ENCODE measurements at places on chromosomes 12 and 14.

- no peak for DNase-seq
Observed at GRCh38 chr12:19129122-19129485, 429 bp upstream of the PLEKHA5 start.

DNA sequence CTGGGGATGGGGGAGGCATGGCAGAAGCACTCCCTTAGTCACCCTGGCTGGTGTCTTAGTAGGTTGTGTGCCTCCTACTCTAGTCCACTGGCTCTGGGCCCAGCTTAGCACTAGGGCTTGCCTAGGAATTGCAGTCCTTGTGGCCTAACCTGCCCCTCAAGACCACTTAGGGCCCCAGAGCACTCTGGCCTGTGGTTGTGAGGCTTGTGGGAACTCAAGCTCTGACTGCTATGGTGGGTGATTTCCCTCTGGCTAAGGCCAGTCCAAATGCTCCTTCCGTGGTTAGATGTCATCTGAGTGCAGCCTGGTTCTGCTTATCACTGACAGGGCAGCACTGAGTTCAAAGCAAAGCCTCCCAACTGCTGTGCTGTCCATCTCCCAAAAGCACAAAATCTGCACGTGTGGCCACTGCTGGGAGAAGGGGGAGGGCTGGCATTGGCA is 20.2 kb downstream of the FGD4 start:
- DNase-seq = no peak

DNA sequence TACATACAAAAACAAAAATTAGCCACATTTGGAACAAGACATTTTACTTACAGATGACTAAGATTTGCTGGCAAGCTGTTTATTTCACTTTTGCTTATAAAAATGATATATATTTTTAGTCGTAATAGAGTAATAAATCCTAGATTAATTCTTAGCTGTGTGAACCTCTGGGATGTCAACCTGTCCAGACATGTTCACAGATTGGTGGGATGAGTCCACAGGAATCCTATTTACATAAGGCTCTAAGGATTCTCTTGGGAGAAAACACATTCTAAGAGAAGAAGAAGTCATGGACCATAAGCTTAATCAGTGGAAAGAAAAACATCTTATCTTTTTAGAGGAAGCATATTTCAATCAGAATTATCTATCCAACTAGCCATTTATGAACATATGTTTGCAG is 797.4 kb downstream of the C12orf50 start:
- no peak for DNase-seq

GRCh38 chr12:82314406-82314892 is 43.7 kb downstream of the CCDC59 start:
- no peak for DNase-seq

DNA sequence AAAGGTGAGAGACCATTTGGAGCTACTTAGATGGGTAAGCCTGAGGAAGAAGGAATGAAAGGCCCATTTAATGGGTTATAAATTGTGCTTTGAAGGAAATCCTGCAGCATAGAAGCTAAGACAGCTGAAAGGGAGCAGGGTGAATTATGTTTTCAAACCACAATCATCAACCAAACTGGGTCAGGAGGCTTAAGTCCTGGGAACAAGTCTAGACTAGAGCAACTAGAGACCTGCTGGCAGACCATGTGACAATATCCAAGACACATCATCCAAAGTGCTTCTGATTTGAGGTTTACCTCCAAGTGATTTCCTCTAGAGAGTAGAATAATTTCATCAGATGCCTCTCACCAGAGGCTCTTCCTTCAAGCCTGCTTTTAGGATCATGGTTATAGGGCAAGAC is 53.7 kb downstream of the MAP3K9 start:
- DNase-seq = no peak

GRCh38 chr12:29110506-29111442 is 38.3 kb upstream of the FAR2 start:
- DNase-seq = no peak

DNA sequence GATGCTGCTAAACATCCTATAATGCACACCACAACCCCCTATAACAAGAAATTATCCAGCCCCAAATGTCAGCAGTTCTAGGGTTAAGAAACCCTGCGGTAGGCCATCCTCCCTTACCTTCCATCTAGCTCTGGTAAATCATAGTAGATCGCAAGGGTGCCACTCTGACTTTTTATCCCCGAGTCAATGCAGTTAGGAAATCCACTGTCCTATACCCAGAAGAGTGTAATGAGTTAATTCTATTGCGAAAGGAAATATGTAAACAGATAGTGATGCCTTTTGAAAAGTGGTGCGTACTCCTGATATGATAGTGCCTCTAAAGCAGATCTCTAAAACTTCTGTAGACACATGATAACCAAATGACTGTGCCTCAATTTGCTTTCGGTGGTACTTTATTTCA is 29.8 kb downstream of the SCFD1 start:
- no peak for DNase-seq

GRCh38 chr12:65510007-65510406 is 231.5 kb downstream of the MSRB3 start:
- no peak for DNase-seq

DNA sequence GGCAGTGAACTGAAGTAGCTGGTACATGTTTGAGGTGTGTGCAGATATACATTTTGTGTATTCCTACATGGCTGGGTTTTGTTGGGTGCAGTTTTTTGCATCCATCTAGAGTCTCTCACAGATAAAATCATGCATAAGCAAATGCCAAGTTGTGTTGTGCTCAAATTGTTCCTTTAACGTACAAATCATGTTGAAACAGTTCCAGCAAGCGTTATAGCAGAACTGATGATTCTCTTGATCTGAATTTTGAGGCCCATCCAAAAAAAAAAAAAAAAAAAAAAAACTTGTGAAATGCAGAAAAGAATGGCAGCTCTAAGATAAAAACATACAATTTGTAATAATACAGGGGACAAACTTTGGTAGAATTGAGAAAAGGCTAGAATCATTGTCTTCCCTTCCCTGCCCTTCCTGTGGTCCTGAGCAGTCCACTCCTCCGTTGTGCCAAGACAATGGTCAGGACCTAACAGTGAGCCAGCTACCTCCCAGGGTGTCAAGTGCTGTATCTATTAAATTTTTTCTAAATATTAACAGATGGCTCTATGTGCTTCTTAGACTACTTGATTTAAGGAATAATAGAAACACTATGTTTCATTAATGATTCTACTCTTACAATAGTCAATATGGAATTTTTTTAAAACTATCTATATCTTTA is 122.1 kb downstream of the PLEKHA5 start:
- DNase-seq = no peak

DNA sequence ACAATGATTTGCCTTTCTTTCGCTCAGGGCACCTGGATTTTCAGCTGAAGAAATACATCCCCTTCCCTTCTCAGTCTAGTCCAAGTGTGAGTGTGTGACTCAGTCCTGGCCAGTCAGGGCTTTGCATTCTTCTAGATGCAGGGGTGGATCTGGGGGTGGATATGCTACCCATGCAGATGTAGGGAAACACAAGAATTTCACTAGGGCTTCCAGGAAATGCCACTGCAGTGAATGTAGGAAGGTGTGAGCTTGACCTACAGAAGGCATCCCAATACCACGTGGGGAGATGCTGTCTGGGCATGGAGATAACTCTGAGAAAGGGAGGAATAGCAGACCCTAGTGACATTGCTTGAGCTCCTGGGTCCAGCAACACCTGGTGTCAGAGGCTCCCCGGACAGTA is 404.2 kb downstream of the GLT1D1 start:
- DNase-seq = no peak

GRCh38 chr12:89493670-89494302 is 30.8 kb downstream of the GALNT4 start:
- DNase-seq = no peak

- DNase-seq = no peak
Observed at GRCh38 chr12:67386869-67387565, 117.9 kb downstream of the CAND1 start.

- no peak for DNase-seq
Observed at GRCh38 chr12:90100579-90100978, 391.9 kb upstream of the ATP2B1 start.

DNA sequence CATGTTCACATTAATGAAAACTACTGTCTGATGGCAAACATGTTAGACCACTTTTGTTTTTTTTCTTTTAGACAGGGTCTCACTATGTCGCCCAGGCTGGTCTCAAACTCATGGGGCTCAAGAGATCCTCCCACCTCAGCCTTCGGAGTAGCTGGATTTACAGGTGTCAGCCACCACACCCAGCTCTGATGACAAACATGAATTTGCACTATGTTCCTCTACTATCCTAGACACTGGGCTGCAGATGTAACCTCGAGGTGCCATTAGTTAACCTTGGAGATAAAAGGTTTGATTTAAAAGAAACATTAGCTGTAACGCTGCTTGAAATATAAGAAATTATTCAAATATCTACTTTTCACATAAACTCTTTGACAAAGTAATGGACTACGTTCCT is 8.1 kb downstream of the VPS37B start:
- DNase-seq = no peak

- no peak for DNase-seq
Observed at GRCh38 chr12:122459211-122459610, 36.7 kb upstream of the CLIP1 start.

- no peak for DNase-seq
Observed at GRCh38 chr14:102805371-102805891, 28.2 kb downstream of the TRAF3 start.

DNA sequence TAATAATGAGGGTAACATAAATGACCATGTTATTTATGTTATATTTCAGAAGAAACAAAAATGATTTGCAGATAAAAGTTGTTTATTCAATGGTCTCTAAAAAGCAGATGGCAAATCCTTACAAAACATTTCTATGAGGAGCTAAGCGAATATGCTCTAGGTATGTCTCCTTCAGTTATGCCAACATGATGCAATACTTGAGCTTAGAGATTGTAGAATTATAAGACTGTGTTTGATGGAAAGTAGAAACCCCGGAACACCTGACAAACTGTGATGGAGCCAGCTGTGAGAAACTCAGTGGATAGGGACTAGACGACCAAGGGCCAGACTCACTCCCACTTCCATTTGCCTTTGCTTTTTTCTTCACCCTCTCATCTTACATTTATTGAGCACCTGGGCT is 17.8 kb upstream of the NR1H4 start:
- no peak for DNase-seq

- no peak for DNase-seq
Observed at GRCh38 chr14:73251516-73252215, 14.4 kb downstream of the PAPLN start.

DNA sequence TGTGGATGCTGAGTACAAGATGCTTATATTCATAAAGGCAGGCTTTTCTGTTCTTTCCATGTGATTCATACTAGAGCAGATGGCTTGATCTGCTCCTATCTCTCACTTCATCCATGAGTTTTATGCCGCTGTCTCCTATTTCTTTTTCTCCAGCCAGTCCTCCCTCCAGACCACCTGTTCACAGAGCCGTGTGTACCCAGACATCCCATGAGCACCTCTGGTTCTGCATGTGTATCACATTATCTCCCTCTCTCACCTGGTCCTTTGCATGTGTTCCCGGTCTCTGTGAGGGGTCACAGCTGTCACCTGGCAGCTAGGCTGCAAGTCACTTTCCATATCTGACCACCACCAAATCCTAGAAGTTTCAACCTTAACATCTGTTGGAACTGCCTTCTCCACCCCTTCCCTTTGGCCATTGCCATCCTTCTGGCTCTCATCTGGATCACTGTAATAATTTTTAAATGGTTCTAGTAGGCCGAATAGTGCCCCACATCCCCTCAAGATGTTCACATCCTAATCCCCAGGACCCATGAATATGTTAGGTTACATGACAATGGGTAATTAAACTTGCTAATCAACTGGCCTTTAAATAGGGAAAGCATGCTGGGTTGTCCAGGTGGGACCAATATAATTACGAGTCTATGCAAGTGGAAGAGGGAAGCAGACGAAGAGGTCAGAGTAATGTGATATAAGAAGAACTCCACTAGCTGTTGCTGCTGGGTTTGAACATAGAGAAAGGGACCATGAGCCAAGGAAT is 168.1 kb downstream of the SNAPC1 start:
- DNase-seq = no peak

DNA sequence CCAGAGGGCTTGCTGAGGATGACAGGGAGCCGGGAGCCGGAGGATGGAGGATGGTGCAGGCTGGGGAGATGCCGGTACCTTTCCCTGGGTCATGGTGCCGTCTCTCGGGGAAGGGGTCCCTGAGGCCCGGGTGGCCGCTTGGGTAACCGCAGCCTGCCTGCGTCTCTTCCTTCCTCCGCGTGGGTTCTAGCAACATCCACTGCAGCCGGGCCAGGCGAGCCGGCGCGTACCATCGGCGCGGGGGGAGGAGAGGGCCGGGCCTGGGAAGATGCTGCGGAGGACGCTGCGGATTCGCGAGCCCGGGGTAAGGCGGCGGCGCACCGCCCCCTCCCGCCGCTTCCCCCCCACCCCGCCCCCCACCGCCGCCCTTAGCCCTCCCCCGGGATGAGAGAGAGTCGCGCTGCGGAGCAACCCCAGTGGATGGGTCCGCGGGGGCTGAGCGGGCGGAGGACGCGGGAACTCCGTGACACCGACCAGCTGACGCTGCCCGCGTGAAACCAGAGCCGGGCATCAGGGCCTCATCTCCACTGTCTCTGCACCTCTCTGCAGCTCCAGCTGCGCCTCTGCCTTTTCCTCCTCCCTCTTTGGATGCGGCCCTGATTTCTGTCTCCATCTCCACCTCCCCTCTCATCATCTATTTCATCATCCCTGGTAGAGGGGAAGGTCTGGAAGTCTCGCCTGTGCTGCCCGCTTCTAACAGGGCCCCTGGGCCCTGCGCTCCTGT is at the start of gene FAIM2:
FAIM2 (minus strand) TSS at position 201 of the 724 bp plus-strand sequence; CDS start at position 93, 108 bp downstream.
- DNase-seq = no peak

GRCh38 chr14:104442107-104442551 is 137.4 kb upstream of the C14orf180 start:
- DNase-seq = no peak

DNA sequence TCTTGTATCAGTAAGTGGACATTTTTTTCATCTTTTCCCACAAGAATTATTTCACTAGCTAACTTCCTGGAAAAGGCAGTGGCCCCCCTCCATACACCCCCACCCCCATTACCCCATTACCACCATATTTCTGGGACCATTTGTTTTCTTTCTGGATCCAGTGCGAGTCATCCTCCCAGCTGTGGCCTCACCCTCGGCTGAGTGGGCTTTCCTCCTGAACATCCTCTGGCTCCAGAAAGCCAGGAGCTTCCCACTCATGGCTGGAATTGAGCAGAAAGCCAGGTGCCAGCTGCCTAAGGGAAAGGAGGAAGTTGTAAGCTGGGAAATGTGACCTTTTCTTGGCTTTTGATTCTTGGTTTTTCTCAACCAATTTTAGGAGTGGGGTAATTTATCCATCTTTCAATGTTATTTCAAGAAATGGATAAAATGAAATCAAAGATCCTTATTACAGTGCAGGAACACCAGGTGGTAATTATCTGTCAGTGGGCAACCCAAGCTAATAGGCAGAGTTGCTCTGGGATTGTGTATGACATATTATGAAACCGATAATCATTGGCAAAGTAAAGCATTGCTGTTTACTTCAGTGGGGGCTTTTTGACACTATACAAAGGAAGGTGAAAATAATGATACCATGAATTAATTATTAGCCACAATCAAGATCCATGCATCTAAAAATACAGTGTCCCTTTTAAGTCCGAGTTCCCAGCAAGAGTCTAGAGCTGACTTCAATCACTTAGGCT is 124.6 kb downstream of the KICS2 start:
- no peak for DNase-seq

DNA sequence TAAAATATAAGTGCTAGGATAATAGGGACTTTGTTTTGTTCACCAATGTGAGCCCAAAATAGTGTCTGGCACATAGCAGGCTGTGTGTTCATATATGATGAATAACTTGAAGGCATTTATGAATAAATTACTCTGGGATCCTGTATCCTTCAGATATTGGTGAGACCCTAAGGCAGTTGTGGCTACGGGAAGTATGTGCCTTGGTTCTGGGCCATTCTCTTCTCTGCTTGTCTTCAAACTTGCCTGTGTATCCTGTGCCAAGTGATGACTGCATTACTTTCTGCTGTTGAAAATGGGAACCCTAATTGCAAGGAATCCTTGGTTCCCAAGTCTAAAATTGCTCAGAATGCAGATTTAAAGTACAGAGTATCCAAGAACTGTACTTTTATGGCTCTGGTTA is 67.6 kb upstream of the KTN1 start:
- no peak for DNase-seq

Data from stimulated activated CD8-positive, alpha-beta memory T cell treated with anti-CD3 and anti-CD28 coated beads, Interleukin-4, amount 100 ng/mL, for 1 hour (primary cell).